ENCODE measurements at places on chromosomes 2 and 18.

DNA sequence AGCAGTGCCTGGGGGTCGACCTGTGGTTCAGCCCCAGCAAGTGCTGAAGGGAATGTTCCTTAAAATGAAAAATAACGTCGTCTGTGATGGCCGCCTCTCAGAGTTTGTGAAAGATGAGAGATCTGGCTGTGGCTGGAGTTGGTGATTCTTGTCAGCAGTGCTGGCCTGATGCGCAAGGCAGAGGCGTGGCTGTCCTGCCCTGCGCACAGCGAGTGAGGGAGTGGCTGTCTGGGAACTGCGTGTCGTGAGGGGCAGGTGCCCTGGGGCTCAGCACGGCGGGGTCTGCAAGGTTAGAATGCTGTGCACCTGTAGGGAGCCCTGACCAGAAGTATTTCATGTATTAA lies 8.8 kb downstream of the NFATC1 start:
- DNase-seq: no peak

GRCh38 chr18:901761-902160 lies 2.9 kb upstream of the ADCYAP1 start:
- no peak for DNase-seq

DNA sequence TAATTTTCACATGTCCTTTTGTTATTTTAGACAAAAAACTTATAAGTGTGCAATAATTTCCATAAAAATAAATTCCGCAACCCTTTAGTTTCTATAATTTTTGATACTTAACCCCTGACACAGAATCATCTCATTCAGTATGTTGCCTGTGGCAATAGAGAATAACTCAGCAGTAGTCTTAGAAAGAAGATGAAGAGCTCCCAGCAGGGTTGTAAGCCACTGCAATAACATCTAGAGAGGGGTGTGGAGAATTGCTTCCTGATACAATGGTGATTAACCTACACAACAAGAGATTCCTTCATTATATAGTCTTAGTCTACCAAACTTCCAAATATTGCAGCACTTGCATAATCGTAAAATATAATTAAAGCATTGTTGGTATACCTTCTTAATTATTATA lies 118.9 kb downstream of the TMX3 start:
- no peak for DNase-seq

- DNase-seq: no peak
These were observed 6.4 kb downstream of the LGALSL start for GRCh38 chr2:64460330-64460729.

- DNase-seq: no peak
These were observed 424.1 kb downstream of the ERBB4 start for GRCh38 chr2:212114489-212114888.

GRCh38 chr2:32902986-32903385 lies 43.8 kb upstream of the LTBP1 start:
- DNase-seq: no peak

DNA sequence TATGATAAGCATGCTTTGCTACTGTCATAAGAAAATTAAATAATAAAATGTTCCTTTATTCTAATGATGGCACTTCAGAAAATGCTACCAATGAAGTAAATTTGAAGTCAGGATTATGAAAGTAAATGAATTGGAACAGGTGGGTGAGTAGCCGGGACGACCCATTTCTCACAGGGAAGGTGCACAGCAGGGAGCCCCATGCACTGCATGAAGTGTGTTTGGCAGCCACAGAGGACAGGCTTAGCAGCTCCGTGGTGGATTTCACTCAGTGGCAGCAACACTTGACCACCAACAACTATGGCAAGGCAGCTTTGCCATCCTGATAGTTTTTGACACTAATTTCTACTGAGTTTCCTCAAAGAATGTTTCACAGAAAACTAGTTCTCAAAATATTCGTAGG lies 146.3 kb downstream of the ATL2 start:
- DNase-seq: no peak

DNA sequence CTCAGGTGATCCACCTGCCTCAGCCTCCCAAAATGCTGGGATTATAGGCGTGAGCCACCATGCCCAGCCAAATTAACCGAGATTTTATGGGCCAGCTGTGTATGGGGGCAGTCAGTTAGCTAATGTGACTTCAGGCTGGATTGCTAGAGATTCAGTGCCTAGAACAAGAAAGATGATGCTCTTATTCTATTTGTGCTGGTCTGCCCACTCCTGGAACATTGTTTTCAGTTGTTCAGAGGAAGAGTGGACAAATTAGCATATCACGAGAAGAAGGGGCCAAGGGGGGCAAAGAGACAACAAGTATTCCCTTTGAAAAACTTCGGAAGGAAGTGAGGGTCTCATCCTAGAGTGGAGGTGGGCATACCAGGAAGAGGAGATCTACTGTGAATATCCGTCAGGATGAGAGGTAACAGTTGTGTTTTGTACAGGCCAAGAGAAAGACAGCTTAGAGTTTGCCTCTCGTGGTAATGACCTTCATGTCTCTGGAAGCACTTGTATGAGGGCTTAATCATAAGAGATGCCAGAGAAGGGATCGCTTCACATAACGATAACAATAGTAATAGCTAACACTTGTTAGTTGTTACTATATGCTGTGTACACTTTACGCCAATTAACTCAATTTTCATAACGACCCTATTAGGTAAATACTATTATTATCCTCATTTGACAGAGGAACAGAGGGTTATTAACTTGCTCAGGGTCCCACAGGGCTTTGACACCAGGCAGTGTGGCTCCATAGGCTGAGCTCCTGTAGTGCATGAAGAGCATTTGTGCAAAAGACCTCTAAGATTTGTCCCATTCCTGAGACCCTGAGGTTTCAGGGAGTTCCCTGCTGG lies 138.3 kb downstream of the DDX1 start:
- no peak for DNase-seq

- DNase-seq: no peak
These were observed 183.2 kb downstream of the ARHGAP15 start for GRCh38 chr2:143312441-143312840.

GRCh38 chr2:170576296-170576695 lies 138.8 kb upstream of the SP5 start:
- no peak for DNase-seq

GRCh38 chr2:156437272-156437930 lies 1.2 kb downstream of the GPD2 start:
- DNase-seq: no peak

DNA sequence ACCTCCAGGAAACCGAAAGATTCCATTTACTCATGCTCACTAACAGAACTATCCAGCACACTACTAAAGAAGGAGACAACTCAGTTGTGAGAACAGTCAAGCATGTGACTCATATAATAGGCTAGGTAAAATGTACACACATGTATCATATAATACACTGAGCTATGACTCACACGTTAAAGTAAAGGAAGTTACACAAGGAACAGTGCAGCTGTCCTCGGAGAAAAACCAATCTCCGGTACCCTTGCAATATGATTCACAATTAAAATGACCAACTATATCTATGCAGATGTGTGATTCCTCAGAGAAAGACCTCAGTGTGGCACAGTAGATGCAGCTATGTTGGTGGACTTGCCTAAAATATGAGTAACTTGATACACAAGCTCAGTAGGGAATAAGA lies 76.5 kb downstream of the STRN start:
- no peak for DNase-seq

DNA sequence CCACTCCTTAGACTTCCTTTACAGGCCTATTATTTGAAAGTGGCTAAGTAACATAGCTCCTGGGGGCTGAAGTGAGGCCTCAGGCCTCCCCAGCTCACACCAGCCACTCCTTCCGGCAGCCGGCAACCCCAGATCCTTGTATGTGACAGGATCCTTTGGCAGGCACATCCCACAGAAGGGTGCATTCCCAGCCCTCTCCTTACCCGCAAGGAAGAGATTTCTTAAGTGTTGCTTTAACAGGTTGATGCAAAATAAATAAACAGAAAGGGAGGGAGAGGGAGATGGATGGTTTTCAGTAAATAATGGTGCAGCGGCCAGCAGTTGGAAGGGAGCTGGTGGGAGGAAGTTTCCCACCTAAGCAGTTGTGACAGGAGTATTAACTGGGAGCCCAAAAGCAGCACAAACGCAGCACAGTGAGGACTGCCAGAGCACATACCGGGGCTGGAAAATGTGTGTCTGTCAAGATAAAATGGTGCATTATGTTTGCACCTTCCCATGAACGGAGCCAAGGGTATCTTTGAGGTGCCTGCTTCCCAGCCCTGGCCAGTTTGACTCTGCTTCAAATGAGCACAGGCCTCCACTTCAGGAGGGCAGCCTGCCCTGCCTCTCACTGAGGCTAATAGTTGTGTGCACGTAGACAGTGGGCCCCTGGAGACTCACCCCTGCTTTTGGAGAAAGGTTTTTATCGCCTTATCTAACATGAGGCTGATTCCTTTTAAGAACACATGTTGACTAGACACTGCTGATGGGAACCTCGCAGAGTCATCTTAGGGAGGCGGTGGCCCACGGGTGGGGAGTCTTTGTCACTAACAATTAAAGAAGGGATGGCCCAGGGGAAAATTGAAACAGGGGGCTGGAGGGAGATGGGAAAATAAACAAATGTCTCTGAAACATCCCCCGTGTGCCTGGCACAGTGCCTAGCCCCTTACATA lies 32.8 kb downstream of the NRP2 start:
- DNase-seq: no peak

DNA sequence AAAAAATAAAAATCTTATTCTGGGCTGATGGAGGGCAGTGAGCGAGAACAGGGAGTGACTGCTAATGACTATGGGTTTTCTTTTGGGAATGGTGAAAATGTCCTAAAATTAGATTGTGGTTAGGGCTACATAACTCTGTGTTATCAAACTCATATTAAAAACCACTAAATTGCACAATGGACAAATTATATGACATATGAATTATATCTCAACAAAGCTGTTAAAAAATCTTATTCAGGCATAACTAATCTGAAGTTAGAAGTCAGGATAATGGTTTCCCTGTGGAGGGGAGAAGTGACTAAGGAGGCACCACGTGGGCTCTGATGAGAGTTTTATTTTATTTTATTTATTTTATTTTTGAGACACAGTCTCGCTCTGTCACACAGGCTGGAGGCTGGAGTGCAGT lies 32.1 kb upstream of the DPP4 start:
- DNase-seq: no peak

DNA sequence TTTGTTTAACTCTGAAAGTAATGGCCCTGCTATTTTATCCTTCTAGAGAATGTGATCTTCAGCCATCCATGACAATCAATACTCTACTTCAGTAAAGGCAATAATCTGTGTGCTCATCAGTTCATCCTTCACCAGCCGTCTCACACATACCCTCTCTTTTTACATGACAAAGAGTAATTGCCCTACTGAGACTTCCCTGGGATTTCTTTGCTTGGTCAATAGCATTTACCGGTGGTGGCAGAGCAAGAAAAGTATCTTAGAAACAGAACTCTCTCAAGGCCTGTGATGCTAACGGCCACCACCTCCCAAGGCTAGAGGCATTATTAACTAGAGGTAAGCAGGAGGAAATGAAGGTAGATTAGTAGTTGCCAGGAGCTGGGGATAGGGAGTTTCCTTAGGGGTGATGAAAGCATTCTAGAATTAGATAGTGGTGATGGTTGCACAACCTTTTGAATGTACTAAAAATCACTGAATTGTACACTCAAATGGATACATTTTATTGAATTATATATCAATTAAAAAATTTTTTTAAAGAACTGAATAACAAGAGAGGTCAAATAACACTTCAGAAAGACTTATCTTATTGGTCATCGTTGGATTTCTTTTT lies 57.9 kb upstream of the EPC2 start:
- DNase-seq: no peak

DNA sequence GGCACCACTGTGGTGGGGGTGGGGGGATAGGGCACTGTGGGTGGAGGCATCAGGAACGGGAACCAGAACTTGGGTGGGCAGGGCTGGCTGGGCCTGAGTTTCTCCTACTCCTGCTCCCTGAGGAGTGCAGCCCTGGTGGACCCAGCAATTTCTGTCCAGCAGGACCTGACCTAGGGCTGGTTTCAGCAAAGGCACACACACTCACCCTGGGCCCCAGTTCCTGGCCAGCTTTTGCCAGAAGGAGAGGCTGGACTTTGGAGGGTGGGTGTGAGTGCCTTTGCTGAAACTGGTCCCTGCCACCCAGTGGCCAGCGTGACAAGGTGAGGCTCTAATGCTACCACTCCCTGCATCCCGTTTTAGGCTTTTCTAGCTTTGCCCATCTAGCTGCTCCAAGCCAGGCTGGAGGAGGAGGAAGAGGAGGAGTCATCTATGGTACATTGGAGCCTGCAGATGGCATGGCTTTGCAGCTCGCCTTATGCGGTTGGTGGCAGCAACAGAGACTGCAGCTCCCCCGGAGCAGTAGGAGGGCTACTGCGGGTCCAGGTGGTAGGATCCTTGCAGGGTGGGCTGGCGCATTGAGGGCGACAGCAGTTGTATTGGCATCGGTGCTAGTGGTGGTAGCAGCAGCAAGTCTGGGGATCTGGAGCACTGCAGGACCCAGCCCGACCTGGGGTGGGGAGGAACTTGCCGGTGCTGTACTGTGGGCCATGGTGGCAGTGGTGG lies 40.4 kb upstream of the IMP4 start:
- DNase-seq: no peak

GRCh38 chr2:146916914-146917313 lies 927.9 kb upstream of the ACVR2A start:
- no peak for DNase-seq

GRCh38 chr2:175687465-175687864 lies 314.6 kb downstream of the LNPK start:
- no peak for DNase-seq

GRCh38 chr2:151049746-151050145 lies 211.9 kb downstream of the RBM43 start:
- DNase-seq: no peak

GRCh38 chr2:230714136-230714480 lies 1.5 kb downstream of the CAB39 start:
- DNase-seq: peak; percentile 68

DNA sequence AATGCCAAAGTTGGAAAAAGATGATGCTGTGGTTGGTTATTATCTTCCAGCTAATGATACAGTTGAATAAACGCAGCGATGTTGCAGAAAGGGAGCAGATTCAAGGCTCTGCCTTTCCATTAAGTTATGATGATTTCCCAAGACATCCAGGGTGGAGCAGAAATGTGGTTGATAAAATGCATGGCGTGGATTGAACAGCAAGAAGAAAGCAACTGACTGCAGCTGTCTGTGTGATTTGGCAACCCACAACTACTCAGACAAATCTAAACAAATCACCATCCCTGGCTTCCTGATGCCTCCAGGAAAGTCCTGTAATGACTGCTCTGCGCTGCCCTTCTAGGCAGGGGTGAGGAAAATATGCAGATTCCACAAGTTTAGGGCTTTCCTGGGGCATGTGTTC lies 166.3 kb downstream of the NRP2 start:
- no peak for DNase-seq

- no peak for DNase-seq
These were observed 8.0 kb downstream of the NTSR2 start for GRCh38 chr2:11661891-11662435.

DNA sequence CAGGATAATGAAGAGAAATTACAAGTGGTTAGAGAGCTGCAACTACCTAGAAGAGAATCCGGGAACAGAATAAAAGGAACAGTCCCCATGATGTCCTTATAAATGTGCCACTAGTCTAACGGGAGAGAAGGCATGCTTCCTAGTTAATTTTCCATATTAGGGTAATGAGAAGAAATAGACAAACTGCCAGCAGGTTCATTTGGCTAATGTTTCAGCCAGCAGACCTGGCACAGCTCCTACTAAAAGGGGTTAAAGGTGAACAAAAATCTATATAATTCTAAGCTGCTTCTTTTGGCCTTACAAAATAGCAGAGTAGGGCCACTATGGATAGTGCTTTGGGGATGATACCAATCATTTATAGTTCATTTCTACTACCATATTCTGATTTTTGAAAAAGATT lies 845.3 kb upstream of the GCFC2 start:
- no peak for DNase-seq
